ENCODE measurements at places on chromosomes 2 and 18.

DNA sequence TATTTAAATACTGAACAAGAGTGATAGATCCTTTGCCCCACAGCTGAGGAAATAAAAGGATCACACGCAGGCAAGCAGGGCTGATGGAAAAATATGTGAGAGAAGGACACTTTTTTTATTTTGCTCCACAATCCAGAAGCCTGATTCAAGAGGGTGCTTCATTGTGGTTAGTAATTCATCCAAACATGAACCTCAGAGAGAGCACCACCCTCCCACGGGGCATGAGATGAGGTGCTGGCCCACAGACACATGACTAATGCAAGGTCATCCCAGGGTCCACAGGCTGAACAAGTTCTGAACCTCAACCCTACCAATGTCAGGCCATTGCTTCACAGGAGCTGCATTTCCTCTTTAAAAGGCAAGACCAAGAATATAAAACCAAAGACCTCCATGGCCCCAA is 239.6 kb downstream of the MREG start:
- no peaks in the 10 kb centered on the region for H3K36me3 ChIP-seq
- no peaks in the 10 kb centered on the region for H3K27me3 ChIP-seq
- H3K4me3 ChIP-seq = no peak overlapping the region
- no peak for DNase-seq
- no peak overlapping the region for H3K27ac ChIP-seq

DNA sequence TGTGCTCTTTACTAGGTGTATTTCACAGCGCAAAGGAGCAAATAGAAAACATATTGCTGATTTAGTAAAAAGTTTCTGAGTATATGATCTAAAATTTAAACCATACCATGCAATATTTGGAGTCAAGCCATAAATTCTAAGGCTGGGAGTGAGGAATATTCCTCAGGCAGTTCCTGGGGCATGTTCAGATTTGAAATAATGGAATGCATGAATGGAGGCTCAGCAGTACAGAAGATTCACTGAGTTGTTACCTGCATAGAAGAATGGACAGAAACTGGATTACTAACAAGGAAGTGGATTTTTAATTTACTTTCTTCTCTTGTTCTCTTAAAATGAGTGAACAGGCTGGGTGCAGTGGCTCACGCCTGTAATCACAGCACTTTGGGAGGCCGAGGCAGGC is 441.0 kb upstream of the MAP2 start:
- H3K4me3 ChIP-seq = no peak overlapping the region
- DNase-seq = no peak
- H3K4me1 ChIP-seq = no peaks in the 10 kb centered on the region
- no peaks in the 10 kb centered on the region for H3K36me3 ChIP-seq
- H3K27ac ChIP-seq = no peak overlapping the region

DNA sequence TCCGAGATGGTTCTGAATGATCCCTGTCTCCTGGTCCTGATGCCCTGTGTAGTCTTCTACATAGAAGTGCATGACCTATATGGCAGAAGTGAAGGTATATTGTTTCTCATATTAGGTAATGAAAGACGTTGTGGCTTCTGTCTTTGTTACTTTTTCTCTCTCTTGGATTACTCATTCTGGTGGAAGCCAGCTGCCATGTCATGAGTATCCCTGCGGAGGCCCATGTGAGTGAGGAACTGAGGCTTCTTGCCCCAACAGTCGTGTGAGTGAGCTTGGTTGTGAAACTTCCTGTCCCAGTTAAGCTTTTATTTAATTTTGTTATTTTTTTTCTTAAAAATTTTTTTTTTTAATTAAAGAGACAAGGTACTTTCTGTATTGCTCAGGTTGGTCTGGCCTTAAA is 134.7 kb downstream of the UBR3 start:
- no peaks in the 10 kb centered on the region for H3K27me3 ChIP-seq
- DNase-seq = no peak
- no peak overlapping the region for H3K27ac ChIP-seq
- H3K36me3 ChIP-seq = peaks cover 26% of the 10 kb centered on the region
- no peak overlapping the region for H3K4me3 ChIP-seq

DNA sequence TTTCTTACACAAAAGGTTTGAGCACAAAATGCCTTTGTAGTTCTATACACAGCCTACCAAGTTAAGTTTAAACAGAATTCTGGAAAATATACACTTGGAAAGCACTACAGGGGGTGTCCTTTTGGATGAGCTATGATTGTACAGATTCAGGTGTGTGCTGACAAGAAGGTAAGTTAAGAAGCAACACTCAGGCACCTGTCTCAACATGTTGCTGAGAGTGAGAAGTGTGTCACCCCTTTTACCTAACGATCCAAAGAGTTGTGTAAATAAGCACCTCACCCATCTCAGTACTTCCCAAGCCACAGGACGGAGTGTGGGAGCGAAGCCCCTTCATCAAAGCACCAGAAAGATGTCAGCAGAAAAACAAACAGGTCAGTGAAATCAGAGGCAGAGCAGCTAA is 109.5 kb upstream of the DAPL1 start:
- no peaks in the 10 kb centered on the region for H3K4me1 ChIP-seq
- no peaks in the 10 kb centered on the region for H3K27me3 ChIP-seq
- peaks cover 8% of the 10 kb centered on the region for H3K36me3 ChIP-seq
- no peak overlapping the region for H3K27ac ChIP-seq

All from neuronal stem cell (in vitro differentiated cells).